Dorsolateral prefrontal cortex (tissue), 122 donors: ENCODE measurements at places on chromosomes 4 and X. TPM values are rescaled to one million over a fixed set of nuclear protein-coding genes. Genes with fewer than 3 reads are reported as not detected.

DNA sequence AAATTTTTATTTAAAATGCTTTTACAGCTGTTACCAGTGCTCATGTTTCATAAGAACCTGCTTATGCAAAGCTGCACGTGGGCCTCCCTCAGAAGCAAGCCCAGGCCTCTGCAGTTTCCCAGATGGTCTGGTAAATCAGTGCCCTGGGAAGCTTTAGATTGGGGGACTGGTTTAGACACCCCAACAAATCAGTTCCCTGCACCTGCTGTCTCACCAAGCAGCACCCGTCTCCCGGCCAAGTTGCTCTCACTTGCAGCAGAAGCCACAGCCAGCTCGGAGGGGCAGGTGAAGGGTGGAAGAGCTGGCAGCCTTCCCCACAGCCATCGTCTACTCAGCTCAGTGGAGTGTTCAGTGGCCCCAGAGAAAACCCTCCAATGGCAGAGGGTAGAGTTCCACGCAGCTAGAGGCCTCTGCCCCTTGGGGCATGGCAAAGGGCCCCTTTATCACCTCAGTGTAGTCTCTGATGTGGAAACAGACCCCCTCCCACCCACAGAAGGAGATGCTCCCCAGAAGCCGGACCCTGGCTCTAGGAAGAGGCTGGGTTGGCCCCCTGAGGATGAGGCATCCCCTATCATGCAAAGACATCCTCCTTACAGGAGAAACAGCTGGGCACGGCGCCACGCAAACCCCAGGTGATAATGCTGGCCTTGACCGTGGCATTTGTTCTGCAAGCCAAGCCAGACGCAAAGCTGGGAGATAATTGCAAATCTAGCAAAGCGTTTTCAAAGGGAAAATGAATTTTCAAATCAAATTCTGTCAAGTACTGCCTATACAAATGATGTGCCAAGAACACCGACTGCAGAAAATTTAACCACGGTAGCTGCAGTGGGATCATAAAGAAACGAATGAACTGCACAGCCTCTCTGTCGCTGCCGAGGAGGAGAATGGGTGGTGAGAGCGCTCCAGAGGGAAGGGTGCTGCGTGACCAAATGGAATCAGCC lies 51.9 kb downstream of the ZFYVE28 start:
- peak; percentile 61 for DNase-seq

GRCh38 chr4:140611854-140612253 lies 43.1 kb upstream of the UCP1 start:
- DNase-seq = no peak

The PAGE1 gene
- not detected for total RNA-seq

DNA sequence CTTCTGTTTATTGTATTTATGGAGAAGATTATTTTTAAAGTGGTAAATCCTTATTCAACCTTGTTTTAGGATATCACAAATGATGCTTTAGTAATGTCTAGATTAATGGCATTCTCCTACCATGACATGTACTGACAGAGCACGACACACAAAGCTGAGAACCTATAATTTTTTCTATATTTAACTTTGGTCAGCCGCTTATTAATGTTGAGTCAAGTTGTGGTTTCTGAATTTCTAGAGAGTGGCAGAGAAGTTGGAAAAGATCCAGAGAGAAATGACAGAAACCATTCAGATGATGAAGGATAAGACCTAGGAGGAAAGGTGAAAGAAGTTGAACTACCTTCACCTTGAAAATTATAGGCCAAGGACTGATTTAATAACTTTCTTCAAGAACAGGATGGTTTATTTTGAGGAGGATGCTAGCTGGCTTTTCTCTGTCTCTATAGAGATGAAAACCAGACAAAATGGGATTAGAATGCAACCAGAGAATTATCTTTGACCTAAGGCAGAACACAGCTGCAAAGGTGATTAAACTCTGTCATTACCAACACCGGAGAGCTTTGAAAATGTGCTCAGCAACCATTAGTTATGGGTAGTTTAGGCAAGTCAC lies 62.6 kb upstream of the TSPAN5 start:
- no peak for DNase-seq

- DNase-seq = no peak
Measured at GRCh38 chr4:164765833-164766232, 11.9 kb downstream of the SMIM31 start.

The SRPK3 gene
- total RNA-seq = 7.0 TPM

- no peak for DNase-seq
Measured at GRCh38 chr4:152255437-152255836, 280.5 kb downstream of the FBXW7 start.

The FAM47E gene
- 20.7 TPM for total RNA-seq

The TCEAL5 gene
- 62.7 TPM for total RNA-seq

DNA sequence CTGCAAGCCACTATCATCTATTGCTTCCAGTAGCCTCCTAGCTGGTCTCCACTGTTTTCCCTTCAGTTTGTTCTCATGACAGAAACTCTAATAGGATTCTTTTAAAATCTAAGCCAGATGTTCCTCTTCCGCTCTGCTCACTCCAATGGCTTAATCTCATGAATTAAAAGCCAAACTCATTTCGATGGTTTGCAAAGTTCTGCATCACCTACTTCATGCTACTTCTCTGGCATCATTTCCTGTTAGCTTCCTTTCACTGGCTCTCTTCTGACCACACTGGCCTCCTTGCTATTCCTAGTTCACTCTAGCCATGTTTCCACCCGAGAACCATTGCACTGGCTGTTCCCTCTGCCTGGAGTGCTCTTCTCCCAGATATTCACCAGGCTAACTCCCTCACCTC lies 102.0 kb upstream of the LSM6 start:
- DNase-seq = no peak

DNA sequence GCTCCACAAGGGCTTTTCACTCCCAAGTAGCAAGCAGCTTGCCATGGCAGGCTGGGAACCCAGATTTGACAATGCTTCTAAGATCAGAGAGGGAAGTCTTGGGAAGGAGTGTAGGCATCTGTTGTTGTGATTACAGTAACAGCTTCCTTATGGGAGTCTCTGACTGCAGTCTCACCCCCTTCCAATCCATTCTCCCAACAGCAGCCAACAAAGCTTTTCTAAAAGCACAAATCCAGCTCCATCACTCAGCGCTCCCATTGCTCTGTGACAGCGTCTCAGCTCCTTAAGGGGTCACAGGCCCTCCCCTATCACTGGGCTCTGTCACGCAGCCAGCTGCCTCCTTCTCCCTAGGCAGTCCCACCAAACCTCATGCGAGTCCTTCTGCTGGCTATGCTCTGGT lies 7.1 kb downstream of the IGFBP7 start:
- DNase-seq = no peak

GRCh38 chr4:48767055-48767929 lies 12.8 kb downstream of the FRYL start:
- no peak for DNase-seq

GRCh38 chr4:95250544-95251137 lies 298.1 kb downstream of the UNC5C start:
- DNase-seq = no peak

GRCh38 chr4:74390677-74391076 lies 25.7 kb downstream of the EREG start:
- no peak for DNase-seq

- DNase-seq = no peak
Measured at GRCh38 chr4:141647966-141648365, 11.6 kb downstream of the IL15 start.

The TMPRSS11D gene
- not detected for total RNA-seq

DNA sequence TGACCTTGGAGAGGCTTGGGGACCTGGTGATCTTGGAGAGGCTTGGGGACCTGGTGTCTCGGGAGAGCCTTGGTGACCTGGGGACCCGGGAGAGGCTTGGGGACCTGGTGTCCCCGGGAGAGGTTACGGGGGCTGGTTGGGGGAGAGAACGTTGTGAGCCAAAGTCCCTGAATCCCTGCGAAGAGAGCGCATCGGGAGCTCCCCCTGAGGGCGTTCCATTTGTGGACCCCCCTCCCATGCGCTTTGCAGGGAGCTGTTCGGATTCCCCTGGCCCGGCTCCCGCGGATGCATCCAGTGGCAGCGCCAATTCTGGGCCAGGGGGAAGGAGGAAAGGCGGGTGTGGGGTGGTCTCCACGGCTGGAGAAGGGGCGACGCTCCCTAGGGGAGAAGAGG lies 13.3 kb downstream of the SHOX start:
- DNase-seq = no peak

DNA sequence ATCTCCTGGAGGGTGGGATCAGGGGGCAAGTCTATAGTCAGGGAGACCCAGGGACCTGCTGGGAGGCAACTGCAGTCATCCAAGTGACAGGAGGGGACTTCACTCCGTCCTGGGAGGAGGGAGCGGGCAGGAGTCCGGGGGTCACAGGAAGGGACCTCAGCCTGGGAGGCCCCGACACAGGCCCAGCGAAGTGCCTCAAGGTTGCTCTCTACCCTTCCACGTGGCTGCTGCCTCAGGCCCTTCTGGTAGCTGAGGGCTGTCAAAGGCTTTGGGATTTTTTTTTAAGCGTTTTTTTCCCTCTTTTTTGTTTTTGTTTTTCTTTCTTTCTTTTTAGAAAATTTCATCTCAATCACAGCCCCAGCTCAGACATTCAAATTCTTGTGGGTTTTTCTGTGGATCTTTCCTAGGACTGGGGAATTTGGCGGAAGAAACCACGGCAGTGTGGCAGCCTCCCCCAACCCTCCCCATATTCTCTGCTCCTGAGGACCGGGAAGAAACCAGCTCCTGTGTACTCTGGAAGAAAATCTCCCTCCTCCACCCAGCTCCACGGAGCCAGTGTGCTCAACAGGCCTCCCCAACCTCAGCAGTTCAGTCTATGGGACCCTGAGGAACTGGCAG lies 1.4 kb upstream of the HAUS7 start:
- DNase-seq = no peak

The NEK1 gene
- total RNA-seq = 32.9 TPM

The GPR119 gene
- not detected for total RNA-seq

GRCh38 chr4:174929346-174929745 lies 11.2 kb downstream of the ADAM29 start:
- no peak for DNase-seq
